HCEC 1CT (cell line): ENCODE measurements at places on chromosomes 2 and 18.

DNA sequence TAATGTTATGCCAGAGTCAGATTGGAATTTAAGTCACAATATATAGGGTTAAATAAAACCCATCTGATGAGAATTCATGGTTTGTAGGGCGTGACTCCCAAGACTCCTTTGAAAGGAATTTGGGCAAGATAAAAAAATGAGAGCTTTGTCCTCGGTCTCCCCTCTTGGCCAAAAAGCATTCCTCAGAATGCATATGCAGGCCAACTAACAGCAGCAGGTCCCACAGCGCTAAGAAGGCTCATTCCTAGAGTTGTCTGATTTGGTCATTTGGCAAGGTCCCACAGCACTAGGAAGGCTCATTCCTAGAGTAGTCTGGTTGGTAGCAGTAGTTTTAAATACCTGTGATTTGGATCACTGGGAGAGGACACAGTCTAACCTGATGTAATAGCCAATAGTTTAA, 106.3 kb upstream of the B3GNT2 start:
- DNase-seq: no peak

- no peak for DNase-seq
Observed at GRCh38 chr2:10557506-10558265, 109.6 kb upstream of the ODC1 start.

- no peak for DNase-seq
Observed at GRCh38 chr2:11562011-11562410, 28.2 kb downstream of the GREB1 start.

GRCh38 chr2:106572541-106573450, 85.6 kb downstream of the CD8B2 start:
- DNase-seq: no peak

DNA sequence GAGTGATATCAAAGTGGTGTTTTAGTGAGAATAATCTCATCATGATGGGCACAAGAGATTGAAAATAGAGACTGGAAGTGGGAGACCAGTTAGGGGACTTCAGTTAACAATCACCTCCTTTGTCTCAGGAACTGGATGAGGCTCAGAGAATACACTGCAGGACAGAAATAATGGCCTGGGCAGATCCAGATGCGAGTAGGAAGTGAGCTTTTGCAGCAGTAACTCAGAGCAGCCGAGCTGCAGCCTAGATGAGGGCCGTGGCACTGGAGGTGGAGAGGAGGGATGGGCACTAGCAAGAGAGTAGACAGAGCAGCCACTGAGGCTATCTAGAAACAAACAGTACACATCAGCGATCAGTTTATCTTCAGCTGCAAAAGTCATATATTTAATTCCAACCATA, 48.6 kb downstream of the CYB5A start:
- no peak for DNase-seq

DNA sequence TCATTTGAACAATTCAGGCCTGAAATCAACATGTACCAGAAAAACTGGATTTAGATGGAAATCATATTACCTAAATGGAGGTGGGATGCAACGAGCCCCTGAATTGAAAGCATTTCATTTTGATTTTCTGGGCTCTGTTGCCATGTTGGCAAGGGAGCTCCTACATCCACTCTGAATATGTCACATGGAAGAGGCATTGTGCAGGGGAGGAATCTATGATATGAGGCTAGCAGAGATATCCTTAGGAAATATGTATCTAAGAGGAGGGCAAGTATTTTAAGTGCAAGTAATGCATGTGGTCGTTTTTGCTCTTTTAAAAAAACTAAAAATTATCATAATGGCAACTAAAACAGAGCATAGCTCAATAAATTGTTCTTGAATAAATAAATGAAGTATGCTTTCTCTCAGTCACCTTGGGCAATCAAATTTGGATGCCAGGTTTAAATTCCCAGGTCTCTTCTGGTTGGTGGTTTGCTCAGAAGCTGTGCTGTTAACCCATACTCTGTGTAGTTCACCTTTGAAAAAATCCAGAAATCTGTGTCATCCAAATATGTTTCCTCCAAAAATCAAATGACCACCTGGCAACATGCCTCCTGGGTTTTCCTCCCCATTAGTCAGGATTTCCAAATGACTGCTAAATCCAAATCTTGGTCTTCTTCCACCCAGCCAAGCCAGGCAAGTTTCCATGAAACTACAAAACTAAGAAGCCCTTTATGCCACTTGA, 6.5 kb upstream of the LGALSL start:
- peak; percentile 12 for DNase-seq

DNA sequence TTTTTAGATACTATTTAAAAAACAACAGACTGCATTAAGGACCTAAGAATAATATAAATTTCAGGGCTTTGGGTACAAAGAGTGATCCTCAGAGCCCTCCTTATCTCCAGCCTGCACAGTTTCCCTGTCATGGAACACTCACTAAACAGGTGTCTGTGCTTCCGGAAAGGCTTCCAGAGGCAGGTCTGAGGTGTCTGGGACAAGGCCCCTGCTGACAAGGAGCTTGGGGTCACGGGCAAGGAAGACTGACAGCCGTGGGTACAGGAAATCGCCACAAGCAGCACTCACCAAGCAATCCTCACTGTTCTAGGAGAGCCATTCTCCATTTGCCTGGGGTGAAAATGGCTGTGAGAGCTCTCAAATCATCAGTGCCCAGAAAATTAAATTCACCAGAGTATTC, 220.3 kb upstream of the PXDN start:
- DNase-seq: no peak

DNA sequence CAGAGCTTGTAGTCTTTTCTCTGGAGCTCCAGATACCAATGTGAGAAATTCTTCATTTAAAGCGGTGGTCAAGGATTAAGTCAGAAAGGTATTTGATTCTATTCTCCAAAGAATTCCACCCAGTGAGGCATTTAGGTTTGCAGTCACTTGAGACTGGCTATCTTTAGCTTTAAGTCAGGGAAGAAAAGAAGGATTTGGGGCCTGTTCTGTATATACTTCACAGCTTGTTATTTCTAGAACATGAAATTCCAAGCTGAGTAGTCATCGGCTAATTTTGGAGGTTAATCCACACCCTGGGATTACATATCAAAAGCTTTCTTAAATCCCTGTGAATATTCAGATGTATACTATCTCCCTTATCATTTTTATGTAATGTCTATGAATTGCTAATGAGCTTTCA, 39.4 kb downstream of the MYOM1 start:
- DNase-seq: peak; percentile 37

GRCh38 chr18:62944454-62944853, 229.1 kb downstream of the PHLPP1 start:
- DNase-seq: no peak

GRCh38 chr18:36031407-36031806, 36.0 kb downstream of the RPRD1A start:
- no peak for DNase-seq

- DNase-seq: peak; percentile 71
Observed at GRCh38 chr2:184685999-184686841, 87.9 kb downstream of the ZNF804A start.

DNA sequence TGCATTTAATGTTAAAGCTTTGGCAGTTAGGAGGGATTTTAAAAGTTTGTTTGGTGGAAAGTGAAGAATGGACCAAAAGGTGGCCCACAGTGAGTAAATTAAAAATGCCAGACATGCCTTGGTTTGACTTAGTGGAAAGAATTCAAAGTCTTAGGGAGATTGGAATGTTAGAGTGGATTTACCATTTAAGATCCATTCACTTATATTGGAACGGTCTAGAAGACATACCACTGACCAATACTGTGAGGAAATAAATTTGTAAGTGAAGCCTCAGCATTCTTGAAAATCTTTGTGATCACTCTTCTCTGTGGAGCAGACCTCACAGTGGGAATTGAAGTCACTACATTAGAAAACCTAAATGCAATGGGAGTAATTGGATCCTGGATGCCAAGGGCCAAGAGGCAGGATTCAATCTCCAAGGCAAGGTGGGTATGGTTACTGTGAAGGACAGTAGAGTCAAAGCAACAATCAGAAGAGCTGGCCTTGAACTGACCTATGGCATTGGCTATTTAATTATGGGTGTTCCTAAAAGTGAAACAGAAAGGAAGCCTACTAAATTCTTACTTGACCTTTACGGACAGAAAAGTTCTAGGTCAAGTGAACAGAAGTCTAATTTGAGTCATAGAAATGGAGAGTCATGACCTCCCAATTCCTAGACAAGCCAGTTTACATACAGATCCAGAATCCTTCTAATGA, 40.2 kb upstream of the VRK2 start:
- DNase-seq: no peak

DNA sequence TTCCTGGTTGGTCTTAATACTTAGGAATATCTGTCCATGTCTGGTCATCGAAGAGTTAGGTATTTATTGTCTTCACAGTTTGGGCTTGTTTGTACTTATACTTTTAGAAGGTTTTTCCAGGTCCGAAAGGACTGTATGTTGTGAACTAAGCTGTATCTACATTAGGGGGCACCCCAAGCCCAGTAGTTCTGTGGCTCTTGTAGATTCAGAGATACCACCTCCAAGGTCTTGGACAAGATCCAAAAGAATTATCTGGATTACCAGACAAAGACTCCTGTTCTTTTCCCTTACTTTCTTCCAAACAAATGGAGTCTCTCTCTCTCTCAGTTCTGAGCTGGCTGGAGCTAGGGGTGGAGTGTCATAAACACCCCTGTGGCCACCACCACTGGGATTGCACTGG, 328.7 kb downstream of the ZNF804A start:
- no peak for DNase-seq

DNA sequence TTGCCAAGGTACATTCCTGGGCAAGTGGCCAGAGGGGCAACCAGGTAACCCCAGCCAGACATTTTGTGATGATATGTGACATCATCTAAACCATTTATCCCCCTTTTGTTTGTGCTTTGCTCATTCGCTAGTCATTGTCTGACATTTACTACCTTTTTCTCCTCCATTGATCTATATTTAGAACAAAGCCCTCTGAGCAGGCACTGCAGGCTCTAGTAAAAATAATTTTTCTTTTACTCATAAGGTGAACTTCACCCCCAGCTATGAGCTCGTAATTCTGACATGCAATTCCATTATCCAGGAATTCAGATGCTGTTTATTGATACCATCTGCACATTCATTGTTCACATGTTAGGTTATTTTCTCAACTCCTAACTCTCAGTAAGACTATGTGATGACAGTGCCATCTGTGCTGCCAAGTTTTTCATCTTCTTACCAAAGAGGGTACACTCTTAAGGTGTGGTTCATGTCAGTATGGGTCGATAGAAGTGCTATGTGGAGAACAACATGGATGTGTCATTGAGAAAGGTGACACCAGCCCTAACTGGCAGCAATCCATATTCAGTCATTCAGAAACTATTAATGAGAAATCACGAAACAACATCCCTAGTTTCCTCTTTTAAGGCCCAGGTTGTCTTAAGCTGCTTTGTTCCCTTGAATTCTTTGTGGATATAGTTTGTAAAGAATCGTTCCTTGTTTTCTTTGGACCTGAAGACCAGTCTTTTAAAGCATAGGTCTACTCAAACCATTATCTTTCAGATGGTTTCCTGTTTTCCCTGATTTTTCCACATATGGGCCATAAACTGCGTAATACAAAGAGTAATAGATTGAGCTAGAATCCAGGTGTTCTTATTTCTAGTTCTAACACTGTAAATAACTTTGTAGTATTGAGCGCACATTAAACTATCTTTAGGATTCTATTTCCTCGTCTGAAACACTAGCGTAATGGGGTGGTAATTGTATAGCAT, 978.1 kb upstream of the CDH2 start:
- DNase-seq: peak; percentile 94

- no peak for DNase-seq
Observed at GRCh38 chr2:269356-270030, 4.7 kb downstream of the ACP1 start.

DNA sequence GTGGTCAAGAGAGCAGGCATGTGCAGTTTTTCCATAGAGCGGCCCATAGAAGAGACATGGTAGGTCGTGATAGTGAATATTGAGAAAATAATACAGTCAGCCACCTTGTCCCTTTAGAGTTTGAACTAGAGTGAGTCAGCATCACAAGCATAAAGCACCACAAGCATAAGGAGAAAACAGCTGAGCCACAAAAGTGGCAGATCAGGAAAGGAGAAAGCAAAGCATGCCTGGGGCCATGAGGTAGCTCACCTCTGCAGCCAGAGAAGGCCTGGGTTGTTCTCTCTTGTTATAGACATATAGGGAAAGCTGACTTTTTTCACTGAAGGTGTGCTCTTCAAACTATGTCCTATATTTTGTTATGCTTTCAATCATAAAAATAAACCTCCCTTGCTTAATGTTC, 879.0 kb downstream of the DSC3 start:
- DNase-seq: no peak
